Prostate gland (tissue), 2 donors: ENCODE measurements at places on chromosomes 1 and 21.

- no peaks in the 10 kb centered on the region for H3K36me3 ChIP-seq
- no peak overlapping the region for H3K27ac ChIP-seq
- no peaks in the 10 kb centered on the region for H3K27me3 ChIP-seq
Measured at GRCh38 chr1:199129247-199129646, 490.4 kb downstream of the PTPRC start.

DNA sequence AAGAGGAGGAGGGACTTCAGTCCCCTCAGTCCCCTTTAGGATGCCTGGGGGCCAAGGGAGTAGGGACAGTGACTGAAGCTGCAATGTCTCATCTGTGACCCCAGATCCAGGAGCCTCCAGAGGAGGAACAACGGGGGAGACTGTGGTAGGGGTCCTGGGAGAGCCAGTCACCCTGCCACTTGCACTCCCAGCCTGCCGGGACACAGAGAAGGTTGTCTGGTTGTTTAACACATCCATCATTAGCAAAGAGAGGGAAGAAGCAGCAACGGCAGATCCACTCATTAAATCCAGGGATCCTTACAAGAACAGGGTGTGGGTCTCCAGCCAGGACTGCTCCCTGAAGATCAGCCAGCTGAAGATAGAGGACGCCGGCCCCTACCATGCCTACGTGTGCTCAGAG is 18.3 kb downstream of the LY9 start:
- no peak overlapping the region for H3K4me3 ChIP-seq
- H3K4me1 ChIP-seq = no peaks in the 10 kb centered on the region
- H3K27me3 ChIP-seq = no peaks in the 10 kb centered on the region
- no peak for DNase-seq
- no peak overlapping the region for H3K27ac ChIP-seq
- H3K36me3 ChIP-seq = no peaks in the 10 kb centered on the region

- no peak overlapping the region for H3K4me3 ChIP-seq
- H3K36me3 ChIP-seq = no peaks in the 10 kb centered on the region
- H3K27ac ChIP-seq = no peak overlapping the region
Measured at GRCh38 chr1:101379950-101380349, 143.1 kb downstream of the S1PR1 start.

- no peak overlapping the region for H3K4me3 ChIP-seq
- no peak overlapping the region for H3K27ac ChIP-seq
- no peaks in the 10 kb centered on the region for H3K36me3 ChIP-seq
- no peak for DNase-seq
- no peaks in the 10 kb centered on the region for H3K27me3 ChIP-seq
Measured at GRCh38 chr21:42307106-42307505, 8.1 kb downstream of the TFF3 start.

DNA sequence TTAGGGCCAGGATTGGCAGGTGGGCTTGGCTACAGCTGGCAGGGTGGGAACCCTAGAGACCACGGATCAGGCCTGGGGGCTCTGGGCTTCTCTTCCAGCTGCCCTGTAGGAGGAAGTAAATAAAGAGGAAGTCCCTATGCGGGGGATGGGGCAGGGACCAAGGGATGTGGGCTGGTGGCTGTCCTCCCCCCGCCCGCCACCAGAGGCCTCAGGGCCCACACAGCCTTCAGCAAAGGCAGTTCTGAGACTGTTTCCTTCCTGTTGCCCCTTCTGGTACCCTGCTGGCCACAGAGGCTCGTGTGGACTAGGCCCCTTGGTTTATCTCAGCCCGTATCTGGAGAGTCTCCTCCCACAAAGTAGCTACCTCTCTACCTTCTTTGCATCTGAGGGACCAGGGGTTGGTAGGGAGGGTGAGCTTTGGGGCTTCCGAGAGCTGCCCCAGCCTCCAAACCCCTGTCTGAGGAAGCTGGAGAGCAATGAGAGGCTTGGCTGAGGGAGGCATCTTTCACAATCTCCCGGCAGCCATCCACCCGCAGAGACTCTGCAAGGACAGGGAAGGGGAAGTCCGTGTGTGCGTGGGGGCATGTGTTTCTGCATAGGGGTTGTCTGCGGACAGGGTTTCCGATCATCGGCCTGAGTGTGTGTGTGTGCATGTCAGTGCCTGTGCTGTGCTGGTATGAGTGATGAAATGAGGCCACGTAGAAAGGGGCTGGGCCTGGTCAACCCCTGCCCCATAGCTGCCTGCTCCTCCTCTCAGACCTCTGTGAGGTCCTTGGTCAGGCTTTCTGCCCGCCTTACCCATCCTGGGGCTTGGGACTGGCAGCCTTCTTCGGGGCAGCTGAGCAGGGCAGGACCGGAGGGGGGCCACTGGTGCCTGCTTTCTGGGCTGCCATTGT is 12.5 kb downstream of the RPS6KA1 start:
- H3K27me3 ChIP-seq = no peaks in the 10 kb centered on the region
- H3K4me3 ChIP-seq = no peak overlapping the region
- H3K36me3 ChIP-seq = no peaks in the 10 kb centered on the region

GRCh38 chr1:153032073-153032472 is 1.1 kb downstream of the SPRR1B start:
- H3K4me3 ChIP-seq = no peak overlapping the region
- no peaks in the 10 kb centered on the region for H3K4me1 ChIP-seq
- no peaks in the 10 kb centered on the region for H3K36me3 ChIP-seq
- no peak overlapping the region for H3K27ac ChIP-seq

GRCh38 chr1:41411229-41411628 is 50.0 kb downstream of the FOXO6 start:
- no peaks in the 10 kb centered on the region for H3K27me3 ChIP-seq
- H3K36me3 ChIP-seq = no peaks in the 10 kb centered on the region
- no peaks in the 10 kb centered on the region for H3K4me1 ChIP-seq
- DNase-seq = no peak
- no peak overlapping the region for H3K27ac ChIP-seq

DNA sequence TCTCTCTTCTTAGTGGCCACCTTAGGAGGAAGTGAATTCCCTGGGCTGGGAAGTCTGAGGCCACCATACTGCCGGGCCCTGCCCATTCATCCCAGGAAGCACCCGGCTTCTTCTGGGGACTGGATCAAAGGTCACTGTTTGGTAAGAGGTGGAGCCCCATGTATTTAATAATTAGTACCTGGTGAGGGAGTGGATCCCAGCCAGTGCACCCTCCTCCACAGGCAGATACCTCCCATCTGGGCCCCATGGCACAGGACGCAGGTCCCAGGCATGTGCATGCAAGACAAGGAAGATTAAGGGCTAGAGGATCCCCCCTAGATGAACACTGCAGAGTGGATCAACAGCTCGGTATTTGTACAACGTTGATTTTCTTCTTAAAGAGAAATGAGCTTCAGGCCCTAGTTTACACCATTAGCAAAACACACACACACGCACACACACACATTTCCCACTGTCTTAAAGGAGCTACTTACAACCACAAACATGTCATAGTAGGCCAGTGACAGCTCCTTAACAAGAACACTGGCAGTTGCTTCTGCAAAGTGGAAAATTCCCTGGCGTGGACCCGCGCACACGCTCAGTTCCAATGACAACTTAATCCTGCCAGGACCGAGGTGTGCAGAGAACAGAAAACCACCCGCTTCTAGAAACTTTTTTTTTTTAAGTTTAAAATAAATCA is 90.7 kb downstream of the MRPL37 start:
- DNase-seq = peak; percentile 63
- H3K4me1 ChIP-seq = peaks cover 44% of the 10 kb centered on the region
- no peak overlapping the region for H3K4me3 ChIP-seq
- H3K27ac ChIP-seq = peak overlapping the region; percentile 47
- H3K27me3 ChIP-seq = no peaks in the 10 kb centered on the region

- H3K4me3 ChIP-seq = no peak overlapping the region
- H3K36me3 ChIP-seq = no peaks in the 10 kb centered on the region
- H3K27ac ChIP-seq = no peak overlapping the region
- no peak for DNase-seq
- no peaks in the 10 kb centered on the region for H3K27me3 ChIP-seq
- H3K4me1 ChIP-seq = no peaks in the 10 kb centered on the region
Measured at GRCh38 chr1:223524930-223525451, 131.8 kb downstream of the CCDC185 start.

DNA sequence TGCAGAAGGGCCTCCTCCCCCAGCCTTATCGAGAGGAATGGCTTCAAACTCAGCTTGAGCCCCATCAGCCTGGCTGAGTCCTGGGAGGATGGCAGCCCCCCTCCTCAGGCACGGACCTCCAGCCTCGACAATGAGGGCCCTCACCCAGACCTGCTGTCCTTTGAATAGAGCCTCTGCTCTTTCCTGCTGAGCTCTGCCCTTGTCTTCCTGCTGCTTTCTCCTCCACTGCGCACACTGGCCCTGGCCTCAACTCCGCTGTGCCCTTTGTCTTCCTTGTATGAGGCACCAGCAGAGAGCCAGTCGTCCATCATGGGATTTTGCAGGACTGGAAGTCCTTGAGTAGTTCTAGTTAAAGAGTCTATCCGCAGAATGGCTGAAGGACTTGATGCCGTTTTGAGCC is 2.0 kb downstream of the C1orf226 start:
- DNase-seq = no peak
- H3K4me3 ChIP-seq = no peak overlapping the region
- no peaks in the 10 kb centered on the region for H3K4me1 ChIP-seq
- H3K27me3 ChIP-seq = no peaks in the 10 kb centered on the region
- H3K36me3 ChIP-seq = no peaks in the 10 kb centered on the region

DNA sequence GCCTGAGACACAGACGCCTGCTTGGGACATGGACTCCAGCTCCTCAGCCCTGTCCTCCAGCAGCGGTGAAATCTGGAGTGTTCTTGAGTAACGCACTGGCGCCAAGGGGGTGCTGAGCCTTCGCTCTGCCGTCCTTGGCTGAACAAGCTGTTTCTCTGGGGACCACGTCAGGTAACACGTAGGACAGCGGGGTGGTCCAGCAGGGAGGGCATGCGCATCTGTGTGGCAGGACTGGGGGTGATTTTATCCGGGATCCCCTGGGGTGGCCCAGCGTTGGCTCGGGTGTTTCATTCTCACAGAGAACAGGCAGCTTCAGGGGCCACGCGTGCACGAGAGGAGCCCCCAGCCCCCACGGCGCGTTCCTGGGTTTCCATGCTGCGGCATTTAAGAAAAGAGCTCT is 61.2 kb downstream of the AGPAT3 start:
- no peak for DNase-seq
- H3K27ac ChIP-seq = peak overlapping the region; percentile 26
- peaks cover 34% of the 10 kb centered on the region for H3K4me1 ChIP-seq
- no peak overlapping the region for H3K4me3 ChIP-seq
